GM12892 (cell line): ENCODE measurements at places on chromosomes 4 and X.

GRCh38 chr4:53191997-53192396 is 173.9 kb downstream of the SCFD2 start:
- no peak for DNase-seq

GRCh38 chrX:119686087-119686691 is 6.8 kb downstream of the SEPTIN6 start:
- DNase-seq: no peak

DNA sequence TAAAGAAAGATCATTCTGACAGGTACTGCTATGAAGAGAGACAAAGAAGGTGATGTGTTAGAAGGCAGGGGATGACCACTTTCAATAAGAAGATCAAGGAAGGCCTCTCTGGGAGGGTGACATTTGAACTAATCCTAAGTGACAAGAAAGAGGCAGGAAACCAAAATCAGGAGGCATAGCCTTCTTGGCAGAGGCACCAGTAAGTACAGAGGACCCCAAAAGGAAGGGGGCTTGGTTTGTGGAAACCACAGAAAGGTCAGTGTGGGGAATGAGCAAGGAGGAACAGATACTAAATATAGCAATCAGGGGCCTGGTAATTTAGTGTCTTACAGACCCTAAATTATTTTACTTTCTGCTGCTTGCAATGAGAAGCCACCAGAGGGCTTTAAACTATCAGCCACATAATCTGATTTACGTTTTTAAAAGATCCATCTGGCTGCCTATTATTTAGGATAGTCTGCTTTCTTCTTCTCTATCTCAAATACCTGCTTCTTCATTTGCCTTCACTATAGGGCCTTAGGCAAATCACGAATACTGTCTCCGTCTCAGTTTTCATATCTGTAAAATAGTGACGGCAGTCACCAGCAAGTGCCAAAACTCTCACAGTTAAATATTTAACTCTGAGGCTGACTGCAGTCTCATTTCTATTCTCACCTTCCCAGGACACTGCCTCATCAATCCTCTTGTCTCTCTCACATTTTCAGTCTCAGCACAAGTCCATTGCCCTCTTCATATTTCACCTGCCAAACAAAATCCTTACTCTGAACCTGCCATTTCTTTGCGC is 16.7 kb downstream of the NR3C2 start:
- no peak for DNase-seq

GRCh38 chrX:10282490-10282889 is 125.7 kb downstream of the CLCN4 start:
- DNase-seq: no peak

- DNase-seq: no peak
These were observed 784 bp upstream of the ANXA5 start for GRCh38 chr4:121697564-121697963.

- DNase-seq: no peak
These were observed 34.1 kb downstream of the PRKG2 start for GRCh38 chr4:81180916-81181315.

GRCh38 chrX:108064613-108065012 is 19.7 kb downstream of the VSIG1 start:
- no peak for DNase-seq

DNA sequence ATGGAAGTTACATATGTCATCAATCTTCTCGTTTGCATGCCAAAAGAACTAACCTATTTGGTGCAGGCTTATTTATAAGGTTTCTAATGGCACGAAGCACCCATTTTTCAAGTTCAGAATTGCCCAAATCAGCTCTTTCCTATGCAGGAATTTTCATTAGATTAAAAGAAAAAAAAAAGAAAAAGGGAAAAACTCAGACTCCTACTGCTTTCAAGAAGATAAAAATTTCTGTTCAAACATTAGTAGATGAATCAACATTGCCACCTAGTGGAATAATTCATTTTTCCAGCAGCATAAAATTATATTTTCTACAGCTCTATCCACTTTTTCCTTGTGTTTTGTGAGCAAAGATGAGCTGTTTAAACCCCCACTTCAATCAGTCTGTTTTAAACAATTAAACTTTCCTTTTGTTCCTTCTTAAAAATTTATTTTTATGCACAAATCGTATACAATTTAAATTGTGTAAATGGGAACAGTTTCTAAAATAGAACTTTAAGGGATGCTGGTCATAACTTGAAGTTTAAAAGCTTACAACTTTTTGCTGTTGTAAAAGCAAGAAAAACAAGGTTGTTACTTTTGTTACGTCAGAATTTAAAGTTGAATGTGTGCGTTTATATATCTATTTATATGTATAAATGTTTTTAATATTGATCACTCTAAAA is 309.9 kb downstream of the ARAP2 start:
- DNase-seq: no peak

DNA sequence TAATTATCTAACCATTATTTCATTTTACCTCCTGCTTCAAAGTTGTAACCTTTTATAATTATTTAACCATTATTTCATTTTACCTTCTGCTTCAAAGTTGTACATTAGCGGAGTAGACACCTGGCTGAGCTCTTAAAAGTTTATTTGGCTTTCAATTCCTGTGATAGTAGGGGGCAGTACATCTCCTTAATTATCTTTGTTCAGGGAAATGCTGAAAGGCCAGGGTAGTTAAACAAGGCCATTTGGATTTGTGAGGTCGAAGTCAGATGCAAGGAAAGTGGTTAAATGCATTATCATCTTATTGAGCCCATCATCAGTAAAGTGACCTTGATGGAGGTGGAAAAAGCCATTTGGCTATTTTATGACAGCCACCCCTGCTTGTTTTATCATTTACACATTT is 210.6 kb downstream of the TENM3 start:
- DNase-seq: no peak

GRCh38 chrX:135393051-135393450 is 28.7 kb upstream of the SMIM10L2A start:
- DNase-seq: no peak

- no peak for DNase-seq
These were observed 381.9 kb downstream of the GRXCR1 start for GRCh38 chr4:43274376-43274775.

DNA sequence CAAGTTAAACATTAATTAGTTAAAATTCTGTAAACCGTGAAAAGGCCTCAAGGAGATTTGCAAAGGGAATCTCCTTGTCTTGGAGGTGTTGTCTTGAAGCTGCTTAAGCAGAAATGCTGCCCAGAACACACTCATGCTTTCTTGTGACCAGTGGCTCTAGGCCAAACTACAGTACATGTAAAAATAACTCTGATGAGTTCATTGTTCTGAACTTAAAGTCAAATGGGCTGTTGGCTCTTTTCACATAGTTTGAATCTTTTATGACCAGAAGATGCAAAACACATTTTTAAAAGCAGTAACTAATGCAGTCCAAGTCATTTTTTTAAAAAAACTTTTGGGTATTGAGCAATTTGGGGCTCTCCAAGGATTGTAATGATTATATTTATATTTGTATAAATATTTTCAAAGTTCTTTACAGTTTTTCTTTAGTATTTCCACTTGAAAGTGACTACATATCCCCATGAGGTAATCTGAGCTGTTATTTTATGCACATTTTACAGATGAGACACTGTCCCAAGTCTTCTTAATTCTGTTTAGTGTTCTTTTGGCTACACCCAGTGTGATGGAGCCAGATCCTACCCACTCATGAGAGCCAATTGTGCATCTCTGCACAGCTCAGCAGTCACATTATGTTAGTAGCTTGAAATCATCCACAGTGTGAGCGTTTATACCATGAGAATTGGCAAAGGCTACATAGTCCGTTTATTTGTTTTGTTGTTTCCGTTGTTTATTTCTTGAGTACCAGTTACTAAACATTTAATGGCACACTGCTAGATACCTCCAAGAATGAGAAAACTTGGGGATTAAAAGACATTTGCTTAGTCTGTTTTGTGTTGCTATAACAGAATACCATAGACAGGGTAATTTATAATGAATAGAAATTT is 112.8 kb upstream of the ATXN3L start:
- no peak for DNase-seq

GRCh38 chrX:84219551-84219950 is 31.6 kb upstream of the RPS6KA6 start:
- DNase-seq: no peak

DNA sequence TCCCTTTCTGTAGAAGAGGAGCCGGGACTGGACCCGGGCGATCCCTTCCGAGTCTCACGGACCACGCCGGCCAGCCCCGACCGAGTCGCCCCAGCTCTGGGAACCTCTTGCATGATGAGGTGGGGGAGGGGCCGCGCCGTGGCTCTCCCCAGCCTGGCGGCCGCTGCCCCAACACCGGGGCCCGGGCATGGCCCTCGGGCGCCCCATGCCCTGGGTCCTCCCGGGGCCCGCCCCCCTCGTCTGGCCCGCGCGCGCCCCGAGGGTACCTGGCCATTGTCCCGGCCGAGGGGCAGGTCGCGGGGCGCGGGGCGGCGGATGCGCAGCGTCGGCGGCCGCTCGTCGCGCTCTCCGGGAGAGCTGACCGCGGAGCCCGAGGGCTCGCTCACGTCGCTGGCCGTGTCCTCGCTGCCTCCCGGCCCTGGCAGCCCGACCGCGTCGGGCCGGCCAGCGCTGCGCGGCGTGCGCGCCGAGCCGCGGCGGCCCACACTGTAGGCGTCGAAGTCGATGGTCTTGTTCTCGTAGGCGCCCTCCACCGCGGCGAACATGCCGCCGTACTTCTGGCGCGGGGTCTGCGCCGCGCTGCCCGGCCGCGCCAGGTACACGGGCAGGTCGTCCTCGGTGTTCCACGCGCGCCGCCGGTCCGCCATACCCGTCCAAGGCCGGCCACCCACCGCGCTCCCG is 423 bp downstream of the CRMP1 start:
- DNase-seq: no peak

DNA sequence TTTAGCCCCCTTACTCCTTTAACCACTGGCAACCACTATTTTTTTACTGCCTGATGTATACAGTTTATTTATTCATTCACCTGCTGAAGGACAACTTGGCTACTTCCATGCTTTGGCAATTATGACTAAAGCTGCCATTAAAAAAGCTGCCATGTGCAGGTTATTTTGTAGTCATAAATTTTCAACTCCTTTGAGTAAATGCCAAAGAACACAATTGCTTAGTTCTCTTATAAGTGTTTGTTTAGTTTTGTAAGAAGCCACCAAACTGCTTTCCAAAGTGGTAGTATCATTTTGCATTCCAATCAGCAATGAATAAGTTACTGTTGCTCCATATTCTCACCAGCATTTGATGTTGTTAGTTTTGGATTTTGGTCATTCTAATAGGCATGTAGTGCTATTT is 1831.8 kb downstream of the PCDH7 start:
- DNase-seq: no peak

DNA sequence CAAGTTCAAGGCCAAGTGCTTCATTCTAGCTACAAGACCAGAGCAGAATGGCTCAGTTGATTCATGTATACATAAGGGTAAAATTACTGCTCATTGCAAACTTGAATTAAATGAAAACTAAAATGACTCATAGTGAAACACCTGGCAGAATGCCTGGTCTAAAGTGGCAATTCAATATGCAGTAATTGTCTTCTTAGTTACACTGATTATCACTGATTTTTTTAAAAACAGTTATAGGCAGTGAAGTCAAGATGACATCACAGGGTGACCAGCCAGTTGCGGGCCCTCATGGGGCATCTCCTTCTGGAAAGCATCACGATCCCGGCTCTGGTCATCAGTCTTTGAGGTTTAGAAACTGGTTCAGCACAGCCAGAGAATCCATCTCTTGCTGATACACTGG is 154.2 kb downstream of the RAB28 start:
- DNase-seq: no peak

DNA sequence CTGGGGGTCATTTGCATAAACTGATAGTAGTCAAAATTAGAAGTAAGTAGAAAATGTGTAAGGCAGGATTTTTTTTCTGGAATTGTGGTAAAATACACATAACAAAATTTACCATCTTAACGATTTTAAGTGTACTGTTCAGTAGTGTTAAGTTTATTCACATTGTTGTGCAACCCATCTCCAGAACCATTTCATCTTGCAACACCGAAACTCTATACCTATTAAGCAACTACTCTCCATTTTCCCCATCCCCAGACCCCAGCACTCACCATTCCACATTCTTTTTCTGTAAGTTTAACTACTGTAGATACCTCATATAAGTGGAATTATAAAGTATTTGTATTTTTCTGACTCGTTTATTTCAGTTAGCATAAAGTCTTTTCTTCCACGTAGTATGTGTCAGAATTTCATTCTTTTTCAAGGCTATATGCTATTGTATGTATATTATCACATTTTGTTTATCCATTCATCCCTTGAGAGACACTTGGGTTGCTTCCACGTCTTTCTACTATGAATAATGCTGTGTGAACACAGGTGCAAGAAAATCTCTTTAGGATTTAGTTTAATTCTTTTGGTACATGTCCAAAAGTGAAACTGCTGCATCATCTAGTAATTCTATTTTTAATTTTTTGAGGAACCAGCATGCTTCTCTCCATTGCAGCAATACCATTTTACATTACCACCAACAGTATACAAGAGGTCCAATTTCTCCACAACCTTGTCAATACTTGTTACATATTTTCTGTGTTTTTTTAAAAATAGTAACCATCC is 39.1 kb upstream of the NSUN7 start:
- no peak for DNase-seq

DNA sequence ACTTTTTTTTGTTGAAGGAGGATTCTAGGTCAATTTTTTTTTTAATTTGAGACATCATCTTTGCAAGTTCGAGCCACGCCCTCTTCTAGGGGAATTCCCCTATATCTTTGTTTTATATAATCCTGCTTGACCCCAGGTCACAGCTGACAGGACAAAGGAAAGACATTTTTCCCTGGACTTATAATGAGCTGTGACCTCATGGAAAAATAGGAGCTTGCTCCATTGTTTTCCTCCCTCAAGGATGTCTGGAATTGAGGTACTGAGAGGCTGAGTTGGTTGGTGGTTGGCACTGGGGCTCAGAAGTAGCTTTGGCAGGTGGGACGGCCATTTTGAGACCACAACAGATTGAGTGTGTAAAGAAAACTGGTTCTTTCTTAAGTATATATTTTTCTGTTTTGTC is 49.0 kb downstream of the GBA3 start:
- DNase-seq: no peak

- DNase-seq: no peak
These were observed 40.1 kb downstream of the TET2 start for GRCh38 chr4:105186701-105187161.

- no peak for DNase-seq
These were observed 19.0 kb downstream of the MAGEC2 start for GRCh38 chrX:142186103-142186502.

DNA sequence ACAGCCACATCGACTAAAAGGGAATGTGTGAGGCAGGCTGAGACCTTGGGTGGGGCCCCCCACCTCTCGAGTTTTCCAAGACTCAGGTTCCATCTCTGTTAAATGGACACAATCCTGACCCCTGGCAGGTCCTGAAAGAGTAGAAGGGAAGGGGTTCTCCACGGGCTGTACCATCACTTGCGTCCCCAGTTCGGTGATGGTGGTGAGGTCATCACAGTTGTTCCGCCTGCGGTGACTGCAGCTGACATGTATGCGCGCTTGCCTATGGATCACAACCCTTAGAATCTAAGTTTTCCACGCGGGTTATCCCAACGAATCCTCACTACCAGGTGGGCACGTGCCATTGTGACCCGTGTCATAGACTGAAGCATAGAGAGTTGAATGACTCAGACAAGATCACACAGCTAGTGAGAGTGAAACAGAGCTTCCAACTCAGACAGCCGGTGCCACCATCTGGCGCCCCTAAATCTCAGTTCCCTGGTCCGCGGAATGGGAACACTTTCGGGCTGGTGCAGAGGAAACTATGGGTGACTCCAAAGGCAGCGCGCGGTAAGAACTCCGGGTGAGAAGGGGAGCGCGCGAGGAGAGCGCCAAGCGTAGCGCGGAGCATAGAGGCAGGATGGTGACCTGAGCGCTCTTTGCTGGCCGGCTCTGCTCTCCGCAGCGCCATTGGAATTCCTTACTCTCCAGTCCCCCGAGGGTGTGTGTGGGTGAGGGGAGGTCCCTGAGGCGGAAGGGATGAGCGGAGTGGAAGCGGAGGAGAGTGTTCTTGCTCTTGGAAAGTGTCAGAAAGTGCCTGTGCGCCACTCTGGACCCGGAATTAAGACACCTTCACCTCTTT is 10.5 kb downstream of the MSX1 start:
- no peak for DNase-seq
